ENCODE measurements at places on chromosomes 6 and 20.

DNA sequence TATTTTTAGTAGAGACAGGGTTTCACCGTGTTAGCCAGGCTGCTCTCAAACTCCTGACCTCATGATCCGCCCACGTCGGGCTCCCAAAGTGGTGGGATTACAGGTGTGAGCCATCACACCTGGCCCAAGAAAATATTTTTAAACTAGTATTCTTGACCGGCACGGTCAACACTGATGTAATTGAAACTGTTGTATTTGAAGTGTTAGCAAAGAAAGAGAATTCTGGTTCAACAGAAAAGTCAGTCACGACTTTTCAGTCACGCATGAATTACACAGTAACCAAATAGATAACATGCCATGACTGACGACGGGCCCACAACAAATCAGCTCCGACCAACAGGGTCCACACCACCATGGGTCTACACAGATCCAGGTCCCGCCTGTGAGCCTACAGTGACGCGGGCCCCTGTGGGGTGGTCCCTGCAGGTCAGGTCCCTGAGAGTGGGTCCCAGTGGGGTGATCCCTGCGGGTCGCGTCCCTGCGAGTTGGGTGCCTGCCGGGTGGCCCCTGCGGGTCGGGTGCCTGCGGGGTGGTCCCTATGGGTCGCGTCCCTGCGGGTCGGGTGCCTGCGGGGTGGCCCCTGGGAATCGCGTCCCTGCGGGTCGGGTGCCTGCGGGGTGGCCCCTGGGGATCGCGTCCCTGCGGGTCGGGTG, 1.0 kb downstream of the GMEB2 start:
- DNase-seq = peak; percentile 63

DNA sequence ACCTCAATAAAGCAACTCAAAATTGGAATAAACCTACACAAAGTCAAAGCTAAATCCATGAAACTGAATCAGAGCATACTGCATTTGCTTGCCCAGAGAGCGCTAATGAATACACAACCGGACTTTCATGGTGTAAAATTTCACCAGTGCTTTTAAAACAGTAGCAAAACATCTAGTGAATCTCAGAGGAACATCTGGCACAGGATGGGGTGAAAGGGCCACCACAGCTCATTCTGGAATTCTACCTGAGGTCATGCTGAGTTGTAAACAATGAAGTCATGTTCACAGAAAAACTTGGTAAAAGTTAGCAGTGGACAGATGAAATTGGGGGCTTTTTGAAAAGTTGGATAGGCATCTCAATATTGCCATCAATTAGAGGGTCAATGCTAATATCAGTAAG, 125.6 kb upstream of the STXBP5 start:
- DNase-seq = no peak

- DNase-seq = no peak
These were observed 20.6 kb upstream of the BHLHE23 start for GRCh38 chr20:63027221-63027921.

DNA sequence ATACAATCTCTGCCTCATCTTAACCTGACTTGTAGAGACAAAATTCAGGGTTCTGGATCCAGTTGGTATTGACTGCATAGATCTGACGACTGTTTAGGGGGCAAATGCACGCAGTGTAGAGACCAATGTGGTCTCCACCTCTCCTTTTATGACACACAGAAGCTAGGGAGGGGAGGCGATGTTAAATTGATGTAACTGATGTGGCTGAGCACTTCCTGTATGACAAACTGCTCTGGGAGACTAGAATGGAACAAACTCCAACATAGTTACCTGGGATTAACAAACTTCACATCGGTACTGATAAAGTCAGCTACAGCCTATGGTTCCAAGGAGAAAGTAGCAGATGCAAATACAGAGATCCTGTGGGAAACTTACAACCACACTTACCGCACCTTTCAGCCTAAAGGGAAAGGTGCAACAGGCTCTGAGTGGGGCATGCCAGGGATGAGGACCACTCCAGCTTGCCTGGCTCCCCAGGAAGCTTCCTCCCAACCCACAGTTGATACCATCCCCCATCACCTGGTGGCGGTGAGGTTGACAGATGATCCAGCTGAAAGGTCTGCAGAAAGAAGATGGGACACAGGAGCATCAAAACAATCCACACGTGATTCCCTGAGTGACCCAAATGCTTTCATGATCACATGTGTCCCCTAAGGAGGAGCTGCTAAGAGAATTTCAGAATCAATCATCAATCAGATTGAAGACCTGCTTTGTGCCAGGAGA, 60.6 kb upstream of the MRPS10 start:
- no peak for DNase-seq

DNA sequence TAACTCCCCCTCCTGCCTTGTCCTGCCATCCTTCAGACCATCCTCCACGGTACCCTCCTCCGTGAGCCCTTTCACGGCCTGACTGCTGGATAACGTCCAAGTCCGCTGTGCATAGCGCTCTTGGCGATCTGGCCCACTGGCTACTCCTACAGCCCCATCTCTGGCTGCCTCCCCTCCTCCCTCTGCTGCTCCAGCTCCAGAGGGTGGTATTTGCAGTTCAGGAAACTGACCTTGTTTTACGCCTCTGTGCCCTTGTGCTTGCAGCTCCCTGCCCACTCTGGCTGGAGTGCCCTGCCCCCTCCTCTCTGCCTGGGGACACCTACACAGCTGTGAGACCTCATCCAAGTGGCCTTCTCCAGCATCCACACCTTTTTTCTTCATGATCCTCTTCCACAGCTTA, 6.5 kb upstream of the RREB1 start:
- DNase-seq = no peak

DNA sequence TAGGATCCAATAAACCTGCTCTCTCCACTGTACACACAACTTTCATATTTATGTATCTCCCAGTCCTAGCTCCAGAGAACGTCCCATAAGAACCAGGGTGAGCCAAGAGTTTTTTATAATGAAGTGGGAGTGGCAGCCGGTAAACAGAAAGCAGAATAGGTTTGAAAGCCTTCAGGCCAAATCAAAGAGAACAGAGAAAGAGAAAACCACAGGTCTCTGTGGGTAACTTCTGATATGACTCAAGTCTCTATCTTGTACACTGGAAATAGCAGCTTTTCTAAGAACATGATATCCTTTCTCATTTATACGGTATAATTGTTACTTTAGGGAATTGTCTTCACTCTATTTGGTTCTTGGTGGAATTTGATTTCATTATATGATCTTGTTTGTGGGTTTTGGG, 273.6 kb downstream of the PACRG start:
- no peak for DNase-seq

DNA sequence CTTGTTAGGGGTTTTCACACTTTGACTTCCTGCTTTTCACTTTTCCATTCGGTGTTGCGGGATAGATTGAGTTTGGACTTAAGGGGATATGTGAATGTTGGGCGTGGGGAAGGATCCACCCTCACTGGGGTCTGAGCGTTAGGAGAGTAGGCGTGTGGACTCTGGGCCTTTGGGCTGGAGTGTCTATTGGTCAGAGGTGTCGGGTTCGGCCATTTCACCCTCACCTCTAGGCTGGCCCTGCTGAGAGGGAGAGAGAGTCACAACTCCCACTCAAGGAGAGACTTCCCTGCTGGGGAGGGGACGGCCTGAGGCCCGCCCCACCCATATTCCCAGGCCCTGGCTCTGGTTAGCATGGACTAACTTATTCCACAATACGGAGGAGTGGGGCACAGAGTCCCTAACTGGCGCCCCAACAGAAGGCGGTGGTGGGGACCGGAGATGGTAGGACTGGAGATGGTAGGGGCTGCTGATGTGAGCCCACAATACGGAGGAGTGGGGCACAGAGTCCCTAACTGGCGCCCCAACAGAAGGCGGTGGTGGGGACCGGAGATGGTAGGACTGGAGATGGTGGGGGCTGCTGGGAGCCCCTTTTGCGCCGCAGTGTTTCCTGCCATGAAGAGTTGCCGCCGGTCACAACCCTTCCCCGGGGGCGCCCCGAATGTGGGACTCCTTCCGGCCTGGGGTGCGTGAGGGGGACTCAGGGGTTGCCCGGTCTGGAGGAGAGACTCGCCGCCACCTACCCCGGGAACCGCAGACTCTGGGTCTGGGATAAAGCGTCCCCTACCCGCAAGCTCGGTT, 1.4 kb upstream of the PTPRA start:
- DNase-seq = no peak

- no peak for DNase-seq
These were observed 6.7 kb upstream of the EMILIN3 start for GRCh38 chr20:41373251-41373783.

DNA sequence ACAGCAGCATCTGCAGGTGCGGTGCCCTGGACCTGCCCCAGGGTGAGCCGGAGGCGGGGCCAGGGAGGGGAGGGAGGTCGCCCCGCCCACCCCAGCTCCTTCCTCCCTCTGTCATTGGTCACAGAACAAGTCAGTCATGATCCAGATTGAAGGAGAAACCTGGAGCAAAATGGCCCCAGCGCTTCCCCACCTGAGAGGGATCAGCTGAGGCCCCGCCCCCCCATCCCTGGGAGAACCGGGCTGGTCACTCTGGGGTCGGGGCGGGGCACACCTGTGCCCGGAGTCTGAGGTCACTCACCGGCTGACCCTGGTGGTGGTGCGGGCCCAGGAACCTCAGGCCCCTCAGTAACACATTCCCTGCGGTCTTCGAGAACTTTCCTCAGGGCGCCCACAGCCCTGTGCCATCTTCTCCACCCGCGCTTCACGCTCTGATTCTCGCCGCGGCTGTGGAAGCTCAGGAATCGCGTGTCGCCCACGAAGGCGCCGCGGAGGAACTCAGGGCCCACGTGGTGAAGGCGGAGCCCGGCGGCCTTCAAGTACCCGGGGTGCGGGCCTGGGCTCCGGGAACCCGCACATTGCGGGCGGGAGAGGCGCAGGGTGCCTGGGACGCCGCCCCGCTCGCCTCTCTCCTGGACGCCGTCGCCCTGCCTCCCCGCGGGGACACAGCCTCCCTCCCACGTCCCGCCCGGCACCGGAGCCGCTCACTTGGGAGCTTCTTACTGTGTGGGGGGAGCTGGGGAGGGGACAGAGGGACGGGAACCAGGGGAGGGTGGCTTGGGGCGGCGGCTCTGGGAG, 36.4 kb upstream of the HLA-C start:
- DNase-seq = no peak

- peak; percentile 64 for DNase-seq
These were observed 11.8 kb upstream of the BFSP1 start for GRCh38 chr20:17542993-17543412.

- no peak for DNase-seq
These were observed 11.9 kb upstream of the RBBP8NL start for GRCh38 chr20:62439218-62439617.

GRCh38 chr20:57753332-57754164, 43.7 kb upstream of the PMEPA1 start:
- DNase-seq = peak; percentile 37

DNA sequence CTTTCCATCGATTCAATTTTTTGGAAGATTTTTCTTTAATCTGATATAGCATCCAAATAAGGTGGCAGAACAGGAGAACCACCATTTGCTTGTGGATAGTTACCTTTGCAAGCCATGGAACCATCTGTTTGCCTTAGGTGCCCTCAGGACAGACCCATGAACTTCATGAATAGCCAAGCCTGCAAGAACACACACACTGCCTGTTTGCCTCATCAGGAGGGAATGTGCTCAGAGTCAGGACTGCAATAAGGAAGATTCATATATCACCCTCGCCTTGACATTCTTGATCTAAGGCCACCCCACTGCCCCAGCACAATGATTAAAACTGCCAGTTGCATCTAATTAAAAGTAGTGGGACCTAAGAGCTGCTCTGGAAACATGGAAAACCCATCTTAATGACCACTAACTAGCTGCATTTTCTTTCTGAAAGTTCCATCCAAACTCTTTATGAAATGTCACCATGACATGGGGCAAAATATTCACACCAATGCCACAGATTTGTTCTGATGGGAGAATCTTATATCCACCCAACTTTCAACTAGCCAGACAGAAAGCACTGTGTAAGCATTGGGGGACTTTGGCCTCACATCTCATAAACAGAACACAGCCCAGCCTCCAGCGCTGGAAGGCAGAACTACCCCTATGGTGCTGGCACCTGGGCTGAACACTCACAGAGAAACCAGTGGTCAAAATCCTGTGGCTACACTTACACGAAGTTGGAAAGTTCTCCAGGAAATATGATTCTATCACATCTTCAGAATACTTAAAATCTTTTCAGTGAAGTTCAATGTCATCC, 48.3 kb downstream of the TBXT start:
- no peak for DNase-seq

GRCh38 chr20:24727795-24728194, 221.3 kb upstream of the CST7 start:
- no peak for DNase-seq

- no peak for DNase-seq
These were observed 30.8 kb downstream of the RSPO4 start for GRCh38 chr20:971346-971745.

DNA sequence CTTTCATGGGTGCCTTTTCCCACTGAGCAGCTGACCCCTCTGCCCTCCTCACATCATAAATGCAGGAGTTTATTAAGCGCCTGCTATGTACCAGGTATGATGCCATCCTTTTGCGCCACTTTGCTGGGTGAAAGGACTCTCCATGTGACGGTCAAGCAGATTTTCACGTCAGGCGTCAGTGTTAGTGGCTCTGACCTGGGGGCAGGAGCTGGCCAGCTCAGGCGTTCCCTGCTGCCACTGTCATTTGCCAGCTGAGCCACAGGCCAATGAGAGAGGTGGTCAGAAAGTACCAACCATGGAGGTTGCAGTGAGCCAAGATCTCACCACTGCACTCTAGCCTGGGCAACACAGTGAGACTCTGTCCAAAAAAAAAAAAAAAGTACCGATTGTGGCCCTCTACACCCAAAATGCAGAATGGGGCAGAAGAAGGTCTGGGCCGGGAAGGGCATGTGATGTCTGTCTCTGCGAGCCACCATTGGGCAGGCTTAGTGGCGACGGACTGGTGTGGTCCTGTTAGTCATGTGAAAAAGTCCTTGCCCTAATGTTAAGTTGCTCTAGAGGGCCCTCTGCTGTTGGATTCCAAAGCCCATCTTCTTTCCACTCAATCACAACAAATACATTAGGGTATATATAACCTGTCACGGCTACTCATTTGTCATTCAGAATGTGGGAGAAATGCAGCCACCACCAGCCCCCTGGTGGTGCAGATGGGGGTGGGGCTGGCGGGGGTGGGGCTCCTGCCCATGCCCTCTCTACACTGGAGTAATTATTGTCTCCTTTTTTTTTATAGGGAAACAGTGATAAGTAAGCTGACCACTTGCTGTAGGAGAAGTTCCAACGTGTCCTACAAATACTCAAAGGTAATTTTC, 18.4 kb upstream of the SLC22A1 start:
- DNase-seq = no peak

Measured in femur (tissue), 1 donor.